Fibroblast of skin of back (primary cell): ENCODE measurements at places on chromosomes 3 and 15.

- DNase-seq = no peak
Measured at GRCh38 chr3:111700054-111700453, 104.9 kb upstream of the ZBED2 start.

DNA sequence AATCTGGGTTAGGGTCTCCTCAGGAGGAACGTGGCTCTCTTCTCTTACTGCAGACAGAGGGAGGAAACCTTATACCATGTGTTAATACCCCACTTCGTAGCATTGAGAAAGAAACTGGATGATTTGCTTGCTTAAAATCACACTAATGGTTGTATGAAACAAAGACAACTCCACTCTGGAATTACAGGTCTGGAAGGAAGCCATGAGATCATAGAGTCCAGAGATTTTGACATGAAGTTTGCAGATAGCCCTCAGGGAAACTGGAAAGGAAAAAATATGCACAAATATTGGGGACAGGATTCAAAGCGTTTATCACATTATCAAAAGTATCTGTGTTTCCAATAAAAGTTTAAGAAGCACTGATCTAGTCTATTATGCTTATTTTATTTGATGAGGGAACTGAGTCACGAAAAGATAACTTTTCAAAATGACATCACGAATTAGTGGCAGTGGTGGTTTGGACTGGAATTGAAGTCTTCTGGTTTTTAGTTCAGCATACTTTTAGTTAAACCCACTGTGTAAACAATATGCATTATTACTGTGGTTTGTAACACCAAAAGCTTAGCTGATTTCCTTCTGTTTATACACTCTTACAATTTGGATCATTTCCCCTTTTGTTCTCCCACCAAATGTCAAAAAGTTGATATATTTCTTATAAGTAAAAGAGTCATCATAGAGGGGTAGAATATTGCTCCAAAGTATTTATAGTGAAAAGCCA, 16.8 kb downstream of the FGF7 start:
- DNase-seq = peak; percentile 56

DNA sequence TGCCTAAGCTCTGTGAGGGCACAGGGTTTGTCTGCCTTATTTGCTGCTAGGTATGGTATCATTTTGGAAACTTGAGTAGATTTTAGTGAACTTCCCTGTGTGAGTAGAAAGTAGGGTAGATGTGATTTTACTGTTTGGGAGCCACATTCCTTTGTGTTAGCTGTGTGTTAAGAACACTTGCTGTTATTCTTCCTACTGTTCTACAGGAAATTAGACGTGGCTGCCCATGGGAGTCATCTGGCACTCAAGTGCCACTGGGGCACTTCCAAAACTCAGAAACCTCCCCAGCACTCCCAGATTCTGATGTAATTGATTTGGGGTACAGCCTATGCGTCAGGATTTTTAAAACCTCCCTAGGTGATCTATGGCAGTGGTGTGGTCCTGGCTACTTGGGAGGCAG, 369.9 kb upstream of the C2CD4B start:
- DNase-seq = peak; percentile 12

- DNase-seq = peak; percentile 67
Measured at GRCh38 chr3:120473389-120473788, 22.6 kb upstream of the FSTL1 start.

- DNase-seq = no peak
Measured at GRCh38 chr15:35550957-35551356, 5.0 kb upstream of the DPH6 start.

DNA sequence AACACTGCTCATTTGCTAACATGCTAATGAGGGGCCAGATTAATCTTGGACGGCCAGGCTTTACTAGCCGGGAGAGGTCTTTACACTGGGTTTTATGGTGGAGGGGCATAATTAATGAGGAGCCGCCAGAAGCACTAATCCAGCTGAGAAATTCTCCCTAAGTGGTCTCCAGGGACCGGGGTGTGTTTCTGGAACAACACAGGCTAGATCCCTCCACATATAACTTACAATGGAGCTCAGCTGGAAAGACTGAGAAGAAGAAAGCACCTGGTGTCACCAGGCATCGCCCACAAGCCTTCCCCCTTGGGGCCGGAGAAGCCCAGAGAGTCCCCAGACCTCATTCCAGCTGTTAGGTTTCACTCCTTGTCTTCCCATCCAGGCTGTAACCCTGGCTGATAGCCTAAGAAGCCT, 127.5 kb downstream of the MEGF11 start:
- DNase-seq = no peak

GRCh38 chr15:70646169-70646568, 117.2 kb downstream of the UACA start:
- DNase-seq = peak; percentile 16

DNA sequence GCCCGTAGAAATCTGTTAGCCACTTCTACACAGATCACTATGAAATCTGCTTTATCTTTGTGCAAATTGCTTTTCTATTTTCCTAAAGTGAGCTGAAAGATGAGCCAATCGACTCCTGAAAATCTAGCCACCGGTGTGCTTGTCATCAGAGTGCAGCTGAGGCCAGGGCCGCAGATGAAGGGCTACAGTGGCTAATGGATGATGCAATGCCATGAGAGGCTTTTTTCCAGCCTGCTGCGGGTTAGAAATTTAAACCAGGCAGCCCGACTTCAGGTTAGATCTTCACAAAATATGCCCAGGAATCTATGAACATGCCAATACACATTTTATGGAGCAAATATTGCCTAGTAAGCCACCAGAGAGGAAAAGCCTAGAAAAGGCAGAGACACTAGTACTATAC, 948.2 kb upstream of the CFAP20DC start:
- no peak for DNase-seq

GRCh38 chr15:100158356-100158755, 183.4 kb downstream of the ADAMTS17 start:
- no peak for DNase-seq

DNA sequence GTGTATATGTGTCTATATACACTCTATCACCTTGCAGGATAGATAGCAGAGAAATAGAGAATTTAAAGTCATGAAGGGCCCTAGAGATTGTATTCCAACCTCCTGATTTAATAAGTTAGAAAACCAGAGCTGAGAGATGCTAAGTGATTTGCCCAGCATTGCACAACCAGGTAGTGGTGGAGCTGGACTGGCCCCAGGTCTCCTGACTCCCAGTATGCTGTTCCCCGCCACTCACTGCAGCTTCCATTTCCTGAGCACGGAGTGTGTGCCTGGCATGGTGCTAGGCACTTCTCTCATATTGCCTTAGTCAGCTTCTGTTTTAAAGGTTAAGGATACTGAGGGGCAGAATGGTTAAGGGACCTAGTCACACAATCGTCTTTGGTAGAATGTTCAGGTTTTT, 129.4 kb upstream of the KLHL25 start:
- no peak for DNase-seq

- peak; percentile 8 for DNase-seq
Measured at GRCh38 chr15:95812491-95812890, 518.0 kb upstream of the NR2F2 start.

GRCh38 chr3:17154941-17155340, 270.2 kb downstream of the PLCL2 start:
- no peak for DNase-seq

DNA sequence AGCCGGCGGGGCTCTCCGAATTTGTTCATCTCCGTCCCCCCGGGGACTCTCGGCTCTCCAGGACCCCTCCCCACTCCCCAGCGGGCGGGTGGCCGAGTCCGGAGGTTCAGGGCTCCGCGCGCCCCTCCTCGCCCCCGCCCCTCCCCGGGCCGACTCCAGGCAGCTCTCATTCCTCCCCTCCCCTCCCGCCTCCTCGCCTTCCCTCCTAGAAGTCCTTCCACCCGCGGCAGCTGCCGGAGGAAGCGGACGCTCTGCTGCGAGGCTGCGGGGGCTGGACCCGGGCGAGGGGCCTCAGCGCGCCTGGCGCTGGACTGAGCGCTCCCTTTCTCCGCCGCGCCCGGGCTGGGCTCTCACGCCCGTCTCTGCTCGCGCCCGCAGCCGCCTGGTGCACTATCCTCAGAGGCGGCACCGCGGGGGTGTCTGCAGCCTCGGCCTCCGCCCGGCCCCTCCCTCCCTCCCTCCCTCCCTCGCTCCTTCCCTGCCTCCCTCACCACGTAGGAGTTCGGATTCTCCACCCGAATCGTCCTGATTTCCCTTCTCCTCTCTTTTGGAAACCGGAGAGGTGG, at the start of gene ROBO2:
Gene ROBO2 (plus strand): TSS at position 494 of the 566 bp plus-strand sequence. CDS start 687 bp downstream, outside the sequence.
- peak; percentile 66 for DNase-seq

DNA sequence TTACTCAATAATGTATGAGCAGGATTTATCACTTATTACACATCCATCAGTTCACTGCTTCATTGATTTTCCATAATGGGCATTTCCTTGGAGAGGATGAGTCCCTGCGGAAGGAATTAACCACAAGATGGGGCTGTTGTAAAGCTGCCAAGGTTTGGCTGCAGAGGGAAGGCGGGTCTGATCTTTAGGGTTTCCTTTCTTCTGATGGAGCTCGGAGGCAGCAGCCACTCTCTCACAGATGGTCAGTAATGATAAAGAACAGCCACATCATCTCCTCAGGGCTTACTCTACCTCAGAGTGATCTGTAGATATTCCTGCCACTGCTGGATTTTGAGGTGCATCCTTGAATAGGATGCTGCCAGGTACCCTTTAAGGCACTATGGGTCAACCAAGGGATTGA, 115.2 kb downstream of the USP13 start:
- DNase-seq = peak; percentile 61

GRCh38 chr3:31439890-31440750, 92.6 kb upstream of the STT3B start:
- DNase-seq = no peak

- no peak for DNase-seq
Measured at GRCh38 chr3:22977042-22977441, 226.1 kb upstream of the UBE2E2 start.

- peak; percentile 97 for DNase-seq
Measured at GRCh38 chr3:149180057-149180573, 41.5 kb downstream of the CP start.

- DNase-seq = no peak
Measured at GRCh38 chr3:74009961-74010844, 385.5 kb upstream of the PDZRN3 start.

DNA sequence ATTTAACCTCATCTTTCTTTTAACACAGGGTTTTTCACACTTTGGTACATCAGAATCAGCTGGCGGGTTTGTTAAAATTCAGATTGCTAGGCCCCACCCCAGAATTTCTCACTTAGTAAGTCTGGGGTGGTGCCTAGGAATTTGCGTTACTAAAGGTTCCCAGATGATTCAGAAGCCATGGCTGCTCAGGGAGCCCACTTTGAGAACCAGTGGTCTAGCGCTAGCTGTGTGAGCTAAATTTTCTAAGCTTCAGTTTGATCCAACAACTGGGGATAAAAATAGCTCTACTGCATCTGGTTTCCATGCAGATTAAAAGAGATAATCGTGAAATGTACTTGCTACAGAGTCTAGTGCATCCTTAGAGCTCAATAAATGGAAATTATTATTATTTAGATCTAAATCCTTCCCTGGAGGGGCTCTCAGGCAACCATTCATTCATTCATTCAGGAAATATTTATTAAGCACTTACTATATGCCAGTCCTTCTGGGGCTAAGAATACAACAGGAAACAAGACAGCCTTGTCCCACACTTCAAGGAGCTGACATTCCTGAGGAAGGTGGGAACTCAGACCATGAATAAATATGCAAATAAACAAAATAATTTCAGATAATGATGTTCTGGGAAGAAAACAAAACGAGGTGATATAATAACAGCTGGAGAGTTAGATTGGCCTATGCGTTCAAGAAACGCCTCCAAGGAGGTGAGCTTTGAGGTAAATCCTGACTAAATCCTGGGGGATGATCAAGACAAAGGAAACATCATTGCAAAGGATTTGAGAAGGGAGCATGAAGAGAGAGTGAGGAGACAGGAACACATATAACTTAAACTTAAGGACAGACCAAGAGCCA, 3.9 kb upstream of the CIDEC start:
- peak; percentile 51 for DNase-seq

DNA sequence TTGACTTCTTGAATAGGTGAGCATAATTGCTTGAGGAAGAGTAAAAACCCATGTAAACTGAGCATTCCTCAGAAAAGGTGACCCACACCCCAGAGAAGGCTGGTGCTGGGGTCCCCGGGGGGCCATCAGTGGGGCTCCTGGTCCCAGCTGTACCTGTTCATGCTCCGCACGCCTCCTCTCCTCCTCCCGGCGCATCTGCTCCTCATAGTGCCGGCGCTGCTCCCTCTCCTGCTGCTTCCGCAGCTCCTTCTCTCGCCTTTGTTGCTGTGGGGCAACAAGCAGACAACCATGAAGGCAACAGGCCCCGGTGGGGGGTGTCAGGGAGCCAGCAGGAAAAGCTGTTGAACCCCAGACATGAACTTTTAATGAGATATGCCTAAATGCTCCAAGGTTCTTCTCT, 113.7 kb upstream of the SLC2A2 start:
- DNase-seq = no peak

DNA sequence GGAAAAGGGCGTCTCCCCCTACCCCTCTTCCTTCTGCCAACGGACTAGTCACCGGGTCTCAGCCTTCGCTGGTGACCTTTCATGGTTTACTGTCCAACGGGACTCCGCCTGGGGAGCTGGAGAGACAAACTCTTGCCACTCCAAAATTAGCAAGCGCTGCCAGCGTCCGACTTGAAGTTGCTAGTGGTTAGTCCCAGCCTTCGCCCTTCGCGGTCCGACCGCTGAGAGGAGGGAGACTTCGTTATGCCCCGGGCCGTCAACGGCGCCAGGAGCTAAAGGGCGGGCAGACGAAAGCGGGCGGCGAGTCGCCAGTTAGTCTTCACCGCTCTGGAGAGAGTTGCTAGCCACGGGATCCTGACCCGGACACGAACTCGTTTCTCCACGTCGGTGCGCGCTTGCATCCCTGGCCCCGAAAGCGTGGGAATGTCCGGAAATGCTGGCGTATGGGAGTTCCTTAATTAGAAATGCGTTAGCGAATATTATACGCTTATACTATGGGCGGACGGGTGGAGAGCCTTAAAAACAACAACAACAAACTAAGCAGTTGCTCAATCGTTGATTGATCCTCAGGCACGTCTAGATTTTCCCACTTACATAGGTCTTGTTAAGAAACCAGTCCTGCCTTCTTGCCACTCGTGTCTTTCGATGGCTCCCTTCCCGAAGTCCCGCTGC, 716 bp downstream of the SMC4 start:
- peak; percentile 42 for DNase-seq

- no peak for DNase-seq
Measured at GRCh38 chr3:155594526-155595187, 150.2 kb downstream of the PLCH1 start.

DNA sequence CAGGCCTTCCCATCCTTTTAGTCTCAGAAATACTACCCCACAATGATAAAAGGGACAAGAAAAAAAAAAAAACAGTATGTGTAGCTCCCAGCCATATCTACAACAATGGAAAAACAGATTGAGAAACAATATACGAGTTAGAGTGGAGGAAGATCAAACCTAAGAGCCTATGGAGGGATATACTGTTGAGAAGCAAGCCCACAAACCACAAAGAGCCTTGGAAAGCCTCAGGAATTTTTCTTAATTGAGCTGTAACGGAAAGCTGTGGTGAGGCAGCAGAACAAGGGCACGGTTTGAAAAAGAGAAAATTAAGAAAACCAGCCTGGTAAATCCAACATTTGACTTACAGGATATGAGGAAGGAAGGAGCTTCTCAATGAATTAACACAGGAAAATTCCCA, 21.4 kb downstream of the KPNA1 start:
- DNase-seq = peak; percentile 78

GRCh38 chr3:42991341-42992315, 12.5 kb downstream of the GASK1A start:
- DNase-seq = no peak

GRCh38 chr3:98504539-98504938, 7.1 kb downstream of the OR5K2 start:
- no peak for DNase-seq
